ENCODE measurements at places on chromosomes 4 and X.

DNA sequence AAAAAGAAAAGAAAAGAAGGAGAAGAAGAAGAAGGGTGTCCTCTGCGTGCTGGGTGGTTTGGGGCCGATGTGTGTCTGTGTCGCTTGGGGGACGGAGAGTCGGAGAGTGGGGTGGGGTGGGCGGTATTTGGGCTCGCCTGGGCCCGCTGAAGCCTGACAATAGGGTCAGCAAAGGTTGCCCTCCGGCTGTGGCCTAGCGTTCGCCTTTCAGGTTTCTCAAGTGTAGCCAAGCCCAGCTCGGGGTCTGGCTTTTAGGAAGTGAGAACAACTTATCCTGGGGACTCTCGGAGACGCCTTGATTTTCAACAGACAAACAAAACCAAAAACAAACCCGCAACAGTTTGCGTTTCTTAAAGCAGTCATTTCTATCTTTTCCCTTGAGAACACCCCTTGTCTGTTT is 4.1 kb upstream of the SOX3 start:
- DNase-seq, result no peak

DNA sequence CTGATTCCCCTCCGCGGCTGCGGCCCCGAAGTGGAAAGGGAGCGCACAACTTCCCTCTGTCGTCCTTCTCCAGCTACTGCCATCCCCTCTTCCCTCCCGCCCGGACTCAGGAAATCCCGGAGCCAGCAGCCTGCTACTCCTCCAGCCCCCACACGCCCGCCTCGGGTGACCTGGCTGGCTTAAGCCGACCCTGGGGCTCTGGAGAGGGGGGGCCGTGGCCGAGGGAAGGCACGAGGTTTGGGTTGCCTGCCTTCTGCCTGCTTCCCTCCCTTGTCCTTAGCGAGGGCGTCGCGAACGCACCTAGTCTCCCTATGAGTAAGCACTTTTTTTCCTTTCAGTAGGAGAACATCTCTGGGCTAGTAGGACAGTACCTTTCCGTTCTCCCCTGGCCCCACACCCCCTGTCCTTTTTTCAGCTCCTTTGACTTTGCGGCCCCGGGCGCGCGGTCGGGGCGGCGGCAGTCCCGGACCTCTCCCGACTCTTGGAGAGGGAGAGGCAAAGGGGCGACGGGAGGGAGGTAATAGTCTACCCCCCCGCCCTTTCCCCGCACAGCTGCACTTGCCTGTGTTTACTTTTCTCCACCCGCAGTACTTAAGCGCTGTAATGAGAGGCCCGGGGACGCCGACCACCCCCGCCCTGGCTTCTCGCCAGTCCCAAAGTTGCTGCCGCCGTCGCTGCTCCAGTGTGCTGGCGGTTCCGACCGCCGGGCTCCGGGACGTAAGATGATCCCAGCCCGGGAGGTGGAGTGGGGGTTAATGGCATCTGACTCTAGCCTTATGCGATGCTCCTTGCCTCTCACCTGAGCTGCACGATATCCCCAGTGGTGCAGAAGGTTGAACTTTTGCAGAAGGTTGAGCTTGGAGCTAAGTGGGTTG is 868 bp downstream of the PLS3 start:
- peak; percentile 23 for DNase-seq

GRCh38 chrX:151981129-151981528 is 6.7 kb upstream of the GABRE start:
- DNase-seq, result no peak

DNA sequence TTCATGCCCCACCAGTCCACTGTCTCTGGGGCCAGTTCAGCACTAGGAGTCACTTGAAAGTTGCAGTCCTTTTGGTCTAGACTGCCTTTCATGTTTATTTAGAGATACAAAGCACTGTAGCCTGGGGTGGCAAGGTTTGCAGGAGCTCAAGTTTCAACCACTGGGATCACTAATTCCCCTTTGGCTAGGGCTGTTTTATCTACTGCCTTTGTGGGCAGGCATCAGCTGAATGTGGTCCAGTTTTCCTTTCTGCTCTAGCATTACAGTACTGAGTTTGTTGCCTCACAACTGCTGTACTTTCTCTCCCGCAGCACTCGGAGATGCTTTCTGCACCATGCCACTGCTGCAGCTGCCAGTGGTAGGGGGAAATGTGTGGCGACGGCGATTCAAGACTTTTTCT is 222.3 kb upstream of the HDX start:
- no peak for DNase-seq

GRCh38 chrX:117327373-117327772 is 789.2 kb downstream of the KLHL13 start:
- no peak for DNase-seq

DNA sequence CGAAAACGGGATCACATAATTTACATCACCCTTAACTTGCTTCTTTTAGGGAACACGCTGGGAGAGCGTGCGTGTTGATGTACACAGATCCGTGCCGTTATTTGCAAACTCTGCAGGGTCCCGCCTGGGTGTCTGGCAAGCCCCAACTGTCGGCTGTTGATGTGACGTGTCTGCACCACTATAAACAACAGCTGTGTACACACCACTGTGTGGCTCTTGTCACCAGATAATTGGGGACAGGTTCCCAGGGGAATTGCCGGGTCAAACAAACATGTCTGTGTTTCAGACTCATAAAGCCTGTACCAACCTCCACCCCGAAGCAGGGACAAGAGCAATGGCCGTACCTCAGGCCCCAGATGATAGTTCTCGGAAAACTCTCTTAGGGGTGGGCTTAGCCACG is 105.0 kb upstream of the AFAP1 start:
- DNase-seq, result no peak

DNA sequence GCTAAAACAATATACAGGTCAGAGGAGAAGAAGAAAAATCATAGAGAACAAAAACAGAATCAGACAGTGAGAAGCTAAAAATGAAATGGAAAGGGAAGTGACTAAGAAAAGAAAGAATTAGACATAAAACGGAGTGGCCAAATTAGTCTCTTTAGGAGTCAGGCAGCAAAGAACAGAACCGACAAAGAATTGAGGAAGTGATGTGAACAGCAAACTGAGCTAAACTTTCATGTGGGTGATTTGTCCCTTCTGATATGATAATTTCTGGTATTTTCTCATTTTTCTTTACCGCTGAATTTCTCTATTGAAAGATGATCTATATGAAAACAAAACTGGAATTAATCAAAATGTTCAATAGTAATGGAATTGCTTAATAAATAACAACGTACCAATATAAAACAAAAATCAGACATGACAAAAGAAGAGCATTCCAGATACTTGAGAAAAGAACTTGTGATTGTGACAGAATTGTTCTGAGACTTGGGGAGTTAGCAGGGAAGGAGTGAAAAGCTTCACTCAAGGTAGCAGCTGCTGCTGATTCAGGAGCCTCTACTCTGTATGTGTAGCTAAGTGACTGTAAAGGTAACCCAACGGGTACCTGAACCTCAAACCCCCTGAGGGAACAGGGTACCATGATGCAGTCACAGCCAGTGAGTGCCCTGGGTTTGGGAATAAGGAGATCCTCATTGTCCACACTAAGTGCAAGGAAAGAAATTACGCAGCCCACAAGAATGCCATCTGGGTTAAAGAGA is 8.8 kb downstream of the TAPT1 start:
- DNase-seq, result no peak

DNA sequence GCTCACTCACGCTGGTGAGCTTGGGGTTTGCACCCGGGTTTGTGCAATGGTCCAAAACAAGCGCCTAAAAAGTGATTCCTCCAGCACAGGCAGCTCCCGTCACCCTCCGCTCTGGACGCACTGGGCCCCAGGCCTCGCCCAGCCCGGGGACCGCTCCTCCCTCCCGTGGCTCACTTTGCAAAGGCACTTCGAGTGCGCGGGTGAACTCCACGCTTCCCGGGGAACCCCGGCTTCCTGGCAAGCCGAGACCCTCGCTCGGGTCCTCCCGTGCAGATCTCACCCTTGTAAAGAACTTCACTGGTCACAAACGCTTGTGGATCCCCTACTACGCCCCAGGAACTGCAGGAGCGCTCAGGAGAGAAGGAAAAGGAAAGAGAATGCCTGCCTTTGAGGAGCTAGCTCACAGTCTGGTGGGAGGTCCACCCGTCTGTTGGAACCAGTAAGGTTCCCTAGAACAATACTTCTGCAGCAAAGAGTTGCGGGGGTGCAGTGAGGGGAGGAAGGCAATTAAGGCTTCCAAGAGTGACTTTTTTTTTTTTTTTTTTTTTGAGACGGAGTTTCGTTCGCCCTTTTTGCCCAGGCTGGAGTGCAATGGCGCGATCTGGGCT is at the start of gene CTPS2:
Gene CTPS2 (minus strand): TSS at position 122 of the 608 bp plus-strand sequence. CDS start 9,767 bp downstream, outside the sequence.
- DNase-seq, result peak; percentile 21

GRCh38 chrX:53324803-53325202 is 43.4 kb upstream of the IQSEC2 start:
- DNase-seq, result no peak

- no peak for DNase-seq
Observed at GRCh38 chr4:152689615-152690501, 10.1 kb upstream of the TMEM154 start.

DNA sequence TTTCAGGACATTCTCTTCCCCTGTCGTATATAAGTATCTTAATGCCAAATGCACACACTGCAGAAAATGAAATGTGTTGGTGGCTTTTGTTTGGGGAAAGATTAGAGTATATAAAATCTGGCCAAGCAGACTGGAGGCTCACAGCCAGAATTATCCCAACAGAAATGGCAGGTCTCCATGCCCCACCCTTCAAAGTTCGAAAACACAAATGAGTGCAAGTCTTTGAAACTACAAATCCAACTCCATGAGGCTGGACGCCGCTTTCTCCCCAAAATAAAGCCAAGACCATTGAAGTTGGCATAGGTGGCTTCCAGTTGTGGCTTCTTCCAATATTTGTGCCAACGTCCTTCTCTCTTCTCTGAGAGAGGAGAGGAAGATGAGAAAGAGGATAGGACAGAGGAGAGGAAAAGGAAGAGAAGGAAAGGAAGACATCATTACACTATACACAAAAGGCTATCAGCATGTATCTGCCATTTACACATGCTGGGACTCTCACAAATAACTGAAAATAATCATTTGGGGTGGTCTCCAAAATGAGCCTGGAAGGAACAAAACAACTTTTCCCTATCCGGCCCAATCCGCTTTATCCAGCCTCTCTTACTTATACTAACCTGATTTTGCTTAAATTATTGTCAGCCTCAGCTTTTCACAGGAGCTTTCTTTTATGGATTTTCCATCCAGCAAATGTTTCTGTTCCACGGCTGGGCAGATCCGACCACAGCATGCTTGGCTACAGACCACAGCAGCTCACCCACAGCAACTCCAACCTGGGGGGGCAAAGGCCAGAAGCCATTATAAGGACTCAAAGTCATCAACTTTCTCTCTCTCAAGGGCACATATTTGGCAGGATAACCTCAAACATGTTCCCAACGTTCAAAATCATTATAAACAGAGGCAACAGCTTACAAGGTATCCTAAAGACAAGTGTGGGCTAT is 71.7 kb downstream of the APBB2 start:
- no peak for DNase-seq

DNA sequence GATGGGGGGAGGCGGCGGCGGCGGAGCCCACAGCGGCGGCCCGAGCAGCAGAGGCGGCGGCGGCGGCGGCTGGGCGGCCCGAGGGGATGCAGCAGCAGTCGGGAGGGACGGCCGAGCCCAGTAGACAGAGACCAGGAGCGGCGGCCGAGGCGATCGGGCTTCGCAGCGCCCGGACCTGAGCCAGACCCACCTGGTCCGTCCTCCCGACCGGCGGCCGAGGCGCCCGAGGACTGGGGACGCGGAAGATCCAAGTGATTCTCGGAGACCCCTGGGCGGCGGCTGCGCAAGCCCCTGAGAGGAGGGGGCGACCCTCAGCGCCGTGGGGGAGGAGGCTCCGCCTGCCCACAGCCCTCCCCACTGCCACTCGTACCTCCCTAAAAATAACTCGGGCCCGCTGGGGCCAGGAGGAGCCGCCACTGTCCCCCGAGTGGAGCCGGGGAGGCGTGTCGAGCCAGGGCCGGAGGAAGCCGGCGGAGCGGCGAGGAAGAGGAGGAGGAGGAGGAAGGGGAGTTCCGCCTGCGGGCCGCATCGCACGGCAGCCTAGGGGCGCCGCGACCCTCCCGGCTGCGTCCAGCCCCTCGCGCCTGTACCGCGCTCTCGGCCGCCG is 608 bp downstream of the RAPGEF2 start:
- DNase-seq, result peak; percentile 42

DNA sequence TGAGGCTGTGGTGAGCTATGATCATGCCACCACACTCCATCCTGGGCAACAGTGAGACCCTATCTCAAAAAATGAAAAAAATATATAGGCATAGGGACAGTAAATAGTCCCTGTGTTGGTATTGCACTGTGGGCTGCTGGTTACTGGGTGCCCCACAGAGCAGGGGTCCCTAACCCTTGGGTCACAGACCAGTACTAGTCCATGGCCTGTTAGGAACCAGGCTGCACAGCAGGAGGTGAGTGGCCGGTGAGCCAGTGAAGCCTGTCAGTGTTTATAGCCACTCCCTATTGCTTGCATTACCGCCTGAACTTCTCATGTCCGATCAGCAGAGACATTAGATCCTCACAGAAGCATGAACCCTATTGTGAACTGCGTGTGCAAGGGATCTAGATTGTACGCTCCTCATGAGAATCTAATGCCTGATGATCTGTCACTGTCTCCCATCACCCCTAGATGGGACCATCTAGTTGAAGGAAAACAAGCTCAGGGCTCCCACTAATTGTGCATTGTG is 106.5 kb downstream of the TNIP2 start:
- no peak for DNase-seq

DNA sequence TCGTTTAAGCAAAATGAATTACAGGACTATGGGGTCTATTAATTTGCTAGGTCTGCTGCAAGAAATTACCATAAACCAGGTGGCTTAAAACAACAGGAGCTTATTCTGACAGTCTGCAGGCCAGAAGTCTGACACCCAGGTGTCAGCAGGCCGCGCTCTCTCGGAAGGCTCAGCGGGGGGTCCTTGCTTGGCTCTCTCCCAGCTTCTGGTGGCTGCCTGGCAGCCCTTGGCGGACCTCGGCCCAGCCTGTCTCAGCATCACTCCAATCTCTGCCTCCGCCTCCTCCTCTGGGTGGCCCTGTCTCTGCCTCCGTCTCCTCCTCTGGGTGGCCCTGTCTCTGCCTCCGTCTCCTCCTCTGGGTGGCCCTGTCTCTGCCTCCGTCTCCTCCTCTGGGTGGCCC is 580.5 kb upstream of the FAT1 start:
- no peak for DNase-seq

- no peak for DNase-seq
Observed at GRCh38 chr4:93063325-93063724, 759.6 kb downstream of the GRID2 start.

Measured in anterior cingulate cortex (tissue), 58 donors.